ENCODE measurements at places on chromosomes 3 and 15.

DNA sequence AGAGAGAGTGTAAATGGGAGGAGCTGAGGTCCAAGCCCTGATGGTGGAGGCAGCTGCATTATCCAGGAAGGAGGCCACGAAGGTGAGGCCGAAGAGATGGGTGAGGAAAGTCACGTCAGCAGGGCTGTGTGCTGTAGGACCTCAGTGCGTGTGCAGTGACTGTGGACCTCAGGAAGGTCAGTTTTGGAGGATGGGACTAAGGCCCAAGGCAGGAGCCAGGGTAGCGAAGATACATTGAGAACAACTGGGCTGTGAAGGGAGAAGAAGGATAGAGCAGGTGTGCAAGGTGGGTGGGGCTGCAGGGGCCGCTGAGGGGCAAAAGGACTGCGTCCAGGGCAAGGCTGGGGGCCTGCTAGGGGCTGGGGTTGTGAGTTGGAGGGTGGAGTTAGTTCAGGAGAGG, 4.9 kb downstream of the KLHL40 start:
- DNase-seq: no peak

GRCh38 chr3:141875893-141876380, 506 bp upstream of the ATP1B3 start:
- DNase-seq: peak; percentile 85

GRCh38 chr3:191263365-191263764, 64.3 kb downstream of the OSTN start:
- no peak for DNase-seq

DNA sequence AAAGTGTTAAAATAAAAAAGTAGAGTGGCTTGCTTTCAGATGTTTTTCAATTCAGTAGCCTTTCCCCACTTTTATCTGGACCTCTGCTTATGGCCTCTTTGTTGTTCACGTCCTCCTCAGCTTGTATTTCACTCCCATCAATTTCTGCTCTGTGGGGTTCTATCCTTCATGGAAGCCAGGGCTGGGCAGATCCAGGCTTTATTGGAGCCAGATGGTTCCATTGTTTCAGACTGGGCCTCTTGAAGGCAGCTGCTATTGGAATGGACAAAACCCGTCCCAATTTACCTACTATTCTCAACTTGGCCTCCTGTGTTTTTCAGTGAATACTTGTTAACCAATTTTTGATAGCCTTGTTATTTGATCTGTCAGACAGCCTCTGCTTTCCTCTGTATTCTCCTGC, 10.9 kb upstream of the AADACL2 start:
- DNase-seq: no peak

Data from activated CD4-positive, alpha-beta memory T cell treated with anti-CD3 and anti-CD28 coated beads, Interleukin-2, amount 10 ng/mL, durations not matched to agents 7 days and 5 days (primary cell).